Dorsolateral prefrontal cortex (tissue), 122 donors: ENCODE measurements at places on chromosomes 12 and 14. TPM values are rescaled to one million over a fixed set of nuclear protein-coding genes. Genes with fewer than 3 reads are reported as not detected.

Gene RNASE7
- not detected for total RNA-seq

Gene PPP1R36
- 1.6 TPM for total RNA-seq

Gene RTL1
- 0.11 TPM for total RNA-seq

Gene CYP46A1
- total RNA-seq: 72.1 TPM

Gene CLEC4C
- total RNA-seq: not detected

Gene CDKN3
- total RNA-seq: 4.7 TPM

Gene CD163L1
- total RNA-seq: 9.7 TPM

Gene LHX5
- total RNA-seq: not detected

Gene SIX6
- not detected for total RNA-seq

Gene LRRC10
- total RNA-seq: not detected

Gene DPPA3
- not detected for total RNA-seq

Gene SLIRP
- 99.0 TPM for total RNA-seq

Gene TPPP2
- total RNA-seq: not detected

Gene FOXA1
- total RNA-seq: not detected

Gene RFLNA
- total RNA-seq: 5.6 TPM

Gene LETMD1
- 59.5 TPM for total RNA-seq

Gene PTGDR
- total RNA-seq: not detected

Gene FIGNL2
- total RNA-seq: 2.1 TPM

Gene TSPAN19
- 1.7 TPM for total RNA-seq

Gene DIABLO
- 41.1 TPM for total RNA-seq

Gene KRT71
- total RNA-seq: not detected

Gene NPFF
- not detected for total RNA-seq

Gene KRT79
- total RNA-seq: not detected

Gene RPS26
- total RNA-seq: 9.9 TPM

Gene DTX3
- 100 TPM for total RNA-seq

Gene SLC8A3
- total RNA-seq: 21.4 TPM

Gene SPIC
- total RNA-seq: not detected

Gene TAS2R14
- 9.5 TPM for total RNA-seq

Gene TAS2R8
- 0.67 TPM for total RNA-seq

Gene STAB2
- not detected for total RNA-seq

Gene TNS2
- 83.7 TPM for total RNA-seq

Gene CCDC177
- 10.2 TPM for total RNA-seq

Gene TMEM121
- 15.2 TPM for total RNA-seq

Gene PWP1
- 26.3 TPM for total RNA-seq

Gene KCNK10
- total RNA-seq: 11.8 TPM

Gene HVCN1
- 10.5 TPM for total RNA-seq
